ENCODE measurements at places on chromosomes 5 and 9.

- DNase-seq: no peak
These were observed 68.0 kb upstream of the POU5F2 start for GRCh38 chr5:93809430-93809829.

GRCh38 chr5:41083306-41083705, 12.2 kb upstream of the MROH2B start:
- no peak for DNase-seq

DNA sequence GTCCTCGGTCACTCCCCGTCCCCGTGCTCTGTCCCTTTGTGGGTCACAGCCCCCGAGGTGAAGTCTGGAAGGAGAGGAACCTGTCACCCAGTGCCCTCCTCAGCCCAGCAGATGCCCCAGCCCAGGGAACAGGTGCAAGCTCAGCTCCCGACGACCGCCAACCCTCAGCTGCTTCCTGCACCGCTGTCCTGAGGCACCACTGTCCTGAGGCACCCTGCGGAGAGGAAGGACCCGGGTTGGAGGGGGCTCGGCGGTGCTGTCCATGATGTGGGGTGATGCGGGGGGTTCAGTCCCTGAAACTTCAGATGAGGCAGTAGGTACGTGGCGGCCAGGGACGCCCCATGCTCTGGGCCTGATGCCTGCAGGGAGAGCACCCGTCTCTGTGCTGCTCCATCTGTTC, 81.4 kb downstream of the COL5A1 start:
- no peak for DNase-seq

DNA sequence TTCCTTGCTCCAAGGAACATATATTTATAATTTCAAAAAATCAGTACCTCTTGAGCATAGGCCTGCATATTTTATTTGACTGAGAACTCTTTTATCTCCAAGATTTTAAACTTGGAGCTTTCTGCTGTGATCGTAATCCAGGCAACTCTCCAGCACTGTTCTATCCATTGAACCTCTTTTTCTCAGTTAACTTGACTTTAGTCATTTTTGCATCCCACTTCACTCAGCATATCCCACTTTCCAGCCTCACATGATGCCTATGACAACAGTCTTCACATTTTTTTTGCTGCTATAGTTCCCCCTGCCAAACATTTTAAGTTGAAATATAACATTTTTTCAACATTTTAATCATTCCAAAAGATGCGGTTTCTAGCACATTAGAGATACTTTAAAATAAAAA, 9.1 kb upstream of the PSIP1 start:
- DNase-seq: no peak

DNA sequence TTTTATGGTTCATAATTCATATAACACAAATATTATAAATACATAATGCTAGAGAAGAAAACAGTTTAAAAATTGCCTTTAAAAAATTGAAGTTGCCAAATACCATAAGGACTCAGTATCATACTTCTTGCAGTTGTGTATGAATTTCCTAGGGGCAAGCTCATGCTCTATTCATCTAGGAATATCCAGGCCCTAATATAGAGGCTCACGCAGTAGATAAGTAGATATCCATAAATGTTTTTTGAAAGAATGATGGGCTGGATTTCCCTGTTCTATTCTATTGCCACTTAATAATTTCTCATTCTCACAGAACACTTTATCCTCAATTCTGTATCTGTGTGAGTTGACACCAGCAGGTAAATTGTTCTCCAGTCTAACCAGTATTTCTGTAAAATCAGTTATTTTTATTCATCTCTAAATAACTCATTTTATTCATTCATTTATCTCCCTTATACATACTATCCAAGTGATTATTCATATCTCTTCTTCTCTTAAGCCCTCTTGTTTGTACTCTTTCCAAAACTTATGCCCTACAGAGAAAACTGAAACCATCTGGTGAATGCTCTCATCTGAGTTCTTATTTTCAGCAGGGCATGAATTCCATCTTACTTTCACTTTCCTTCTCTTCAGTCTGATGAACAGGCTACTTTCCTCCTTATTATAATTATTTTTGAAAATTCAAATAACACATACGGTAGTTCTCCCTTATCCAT, 97.1 kb downstream of the SLC44A1 start:
- DNase-seq: no peak

GRCh38 chr5:134540747-134541733, 15.6 kb downstream of the JADE2 start:
- no peak for DNase-seq

DNA sequence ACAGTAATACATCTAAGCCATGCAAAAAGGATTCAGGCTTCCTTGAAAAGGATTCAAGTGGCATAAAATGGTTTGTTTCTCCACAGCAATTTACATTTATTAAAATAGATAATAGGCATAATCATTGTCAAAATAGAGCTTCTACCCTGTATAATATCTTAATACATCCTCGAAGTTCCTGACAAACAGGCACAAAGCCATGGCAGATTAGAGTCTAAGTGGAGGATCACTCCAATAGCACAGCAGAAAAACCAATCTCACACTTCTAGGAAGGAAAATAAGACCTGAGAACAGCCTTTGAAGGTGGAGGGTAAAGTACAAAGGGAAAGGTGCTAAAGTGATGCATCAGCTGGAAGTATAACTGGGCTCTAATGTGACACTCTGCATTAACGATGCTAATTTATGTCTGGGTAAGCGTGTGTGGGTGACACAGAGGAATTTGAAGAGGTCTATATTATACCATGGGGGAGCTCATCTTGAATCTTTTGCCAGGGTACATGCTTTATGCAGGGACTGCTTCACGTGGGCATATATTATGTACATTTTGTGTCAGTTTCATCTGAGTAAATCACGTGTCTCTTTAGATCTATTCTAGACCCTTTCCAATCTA, 28.8 kb downstream of the PPP2R2B start:
- no peak for DNase-seq

DNA sequence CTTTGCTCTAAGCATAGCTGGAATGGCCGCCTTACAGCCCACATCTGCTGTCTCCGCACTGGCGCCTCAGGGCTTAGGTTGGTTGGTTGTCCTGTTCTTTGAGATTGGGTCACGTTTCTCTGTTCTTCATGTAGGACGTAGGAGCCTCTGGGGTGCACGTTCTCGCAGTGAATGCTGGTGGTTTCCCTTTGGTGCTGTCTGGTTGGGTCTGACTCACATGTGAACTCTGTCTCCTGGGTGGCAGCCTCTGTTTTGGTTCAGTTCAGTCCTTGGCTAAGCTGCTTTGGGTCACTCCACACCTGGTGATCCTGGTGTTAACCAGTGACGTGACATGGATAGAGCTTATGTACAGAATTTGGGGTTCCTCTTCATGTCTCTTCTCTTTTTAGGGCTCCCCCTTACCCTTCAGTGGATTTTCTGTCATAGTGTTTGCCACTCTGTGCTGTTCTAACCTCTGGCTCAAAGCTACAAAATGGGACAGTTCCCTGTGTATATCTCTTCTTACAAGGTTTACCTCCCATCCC, 12.6 kb upstream of the LPCAT1 start:
- DNase-seq: no peak

DNA sequence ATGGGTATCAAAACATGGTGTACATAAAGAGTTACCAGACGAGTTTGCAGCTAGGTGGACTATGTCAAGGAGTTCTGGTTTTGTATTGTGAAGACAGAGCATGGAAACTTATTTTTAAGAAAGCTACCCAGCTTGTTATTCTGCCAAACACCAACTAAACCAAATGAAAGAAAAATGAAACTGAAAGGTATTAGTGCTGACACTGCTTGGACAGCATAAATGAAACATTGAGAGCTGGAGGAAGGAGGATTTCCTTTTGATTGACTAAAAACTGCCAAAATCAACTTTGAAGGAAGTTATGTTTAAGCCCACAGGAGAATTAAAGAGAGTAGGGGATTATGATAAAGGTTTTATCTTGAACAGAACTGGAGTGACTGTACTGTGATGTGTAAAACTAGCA, 766.2 kb downstream of the PTPRD start:
- DNase-seq: no peak

All from NCI-H526 (cell line).